Anterior cingulate cortex (tissue), 58 donors: ENCODE measurements at places on chromosomes 1 and 21.
A peak's percentile ranks its signal among the peaks of the same experiment; 100 is the strongest.

GRCh38 chr1:72122099-72122880, 160.0 kb downstream of the NEGR1 start:
- no peak for DNase-seq

GRCh38 chr1:3550511-3551289, 60.6 kb downstream of the MEGF6 start:
- DNase-seq = no peak

DNA sequence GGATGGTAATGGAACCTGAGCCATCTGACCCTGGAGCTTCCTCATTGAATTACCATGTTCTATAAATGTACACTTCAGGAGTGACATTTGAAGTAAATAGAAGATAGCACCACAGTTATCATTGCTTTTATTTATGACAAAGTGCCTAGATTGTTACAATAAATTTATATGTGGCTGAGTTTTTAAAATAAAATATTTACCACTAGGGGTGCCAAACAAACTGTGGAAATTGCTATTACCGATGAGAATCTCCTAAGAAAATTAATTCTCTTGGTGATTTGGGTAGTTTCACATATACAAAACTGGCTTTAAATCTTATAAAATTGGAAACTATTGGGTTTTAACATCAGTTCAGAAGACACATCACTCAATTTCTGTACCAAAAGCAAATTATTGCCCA, 1.4 kb upstream of the TNR start:
- DNase-seq = no peak

DNA sequence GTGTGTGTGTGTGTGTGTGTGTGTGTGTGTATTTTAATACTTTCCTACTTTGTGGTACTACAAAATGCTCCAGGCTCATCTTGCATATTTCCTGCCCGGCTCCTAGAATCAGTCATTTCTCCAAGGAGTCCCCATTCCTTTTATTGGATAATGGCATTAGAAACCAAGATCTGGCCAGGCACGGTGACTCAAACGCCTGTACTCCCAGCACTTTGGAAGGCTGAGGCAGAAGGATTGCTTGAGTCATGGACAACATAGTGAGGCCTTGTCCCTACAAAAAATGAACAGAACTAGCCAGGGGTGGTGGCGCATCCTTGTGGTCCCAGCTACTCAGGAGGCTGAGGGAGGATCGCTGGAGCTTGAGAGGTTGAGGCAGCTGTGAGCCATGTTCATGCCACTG, 20.3 kb downstream of the EPB41 start:
- DNase-seq = no peak

DNA sequence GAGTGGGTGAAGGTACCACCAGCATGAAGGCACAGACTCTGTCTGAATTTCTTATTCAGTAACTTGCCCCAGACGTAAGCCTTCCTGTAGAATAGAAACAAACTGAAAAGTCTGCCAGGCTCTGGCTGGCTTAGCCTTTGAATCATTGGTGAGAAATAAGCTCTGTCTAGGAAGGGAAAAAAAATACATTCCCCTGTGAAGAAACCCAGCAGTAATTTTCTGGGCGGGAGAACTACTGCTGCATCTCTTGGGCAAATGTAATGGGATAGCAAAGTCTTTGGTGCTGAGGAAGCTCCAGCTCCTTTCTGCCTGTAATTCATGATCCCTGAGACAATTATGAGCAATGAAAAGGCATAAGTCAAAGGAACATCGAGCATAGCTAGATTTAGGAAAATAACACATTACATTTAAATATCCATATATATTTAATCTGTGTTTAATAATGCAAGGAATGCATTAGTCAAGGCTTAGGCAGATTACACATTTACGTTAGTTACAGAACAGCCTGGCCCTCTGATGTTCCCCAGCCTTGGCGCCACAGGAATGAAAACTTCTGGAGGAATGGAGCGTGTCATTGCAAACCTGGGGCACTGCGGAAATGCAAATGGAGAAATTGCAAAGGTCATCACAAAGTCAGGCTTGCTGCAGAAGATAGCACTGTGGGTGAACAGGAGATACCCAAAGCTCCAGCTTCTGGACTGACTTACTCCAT, 216.3 kb upstream of the CAMK1G start:
- DNase-seq = no peak

- DNase-seq = no peak
These were observed 107.7 kb downstream of the KIAA0319L start for GRCh38 chr1:35449334-35450008.

DNA sequence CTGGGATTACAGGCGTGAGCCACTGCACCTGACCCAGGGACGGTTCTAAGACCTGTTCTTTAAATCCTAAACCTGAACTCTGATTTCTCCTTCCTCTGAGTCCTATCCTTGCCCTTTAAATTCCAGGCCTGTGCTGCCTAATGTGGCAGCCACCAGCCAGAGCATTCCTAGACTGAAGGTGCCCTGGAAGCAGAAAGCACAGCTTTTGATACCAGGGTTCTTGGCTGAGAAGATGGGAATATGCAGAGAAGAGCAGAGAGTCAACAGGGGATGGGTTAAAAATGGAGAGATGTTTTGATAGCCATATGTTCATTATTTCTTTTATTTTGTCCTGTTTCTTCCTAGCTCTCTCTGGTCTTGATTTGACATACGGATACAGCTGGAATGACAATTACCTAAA, 49.7 kb downstream of the RYR2 start:
- DNase-seq = no peak

- DNase-seq = no peak
These were observed 100.8 kb upstream of the SLC45A1 start for GRCh38 chr1:8217011-8217711.

- DNase-seq = peak; percentile 51
These were observed 94.7 kb downstream of the SIK1 start for GRCh38 chr21:43331962-43332828.

- DNase-seq = peak; percentile 16
These were observed 158.5 kb upstream of the LMO4 start for GRCh38 chr1:87170157-87170556.

- DNase-seq = no peak
These were observed 34.2 kb downstream of the AK5 start for GRCh38 chr1:77316006-77316405.

- DNase-seq = no peak
These were observed 21.3 kb upstream of the KCNQ4 start for GRCh38 chr1:40762144-40762923.

- peak; percentile 68 for DNase-seq
These were observed 1.4 kb downstream of the JUN start for GRCh38 chr1:58782178-58783089.

DNA sequence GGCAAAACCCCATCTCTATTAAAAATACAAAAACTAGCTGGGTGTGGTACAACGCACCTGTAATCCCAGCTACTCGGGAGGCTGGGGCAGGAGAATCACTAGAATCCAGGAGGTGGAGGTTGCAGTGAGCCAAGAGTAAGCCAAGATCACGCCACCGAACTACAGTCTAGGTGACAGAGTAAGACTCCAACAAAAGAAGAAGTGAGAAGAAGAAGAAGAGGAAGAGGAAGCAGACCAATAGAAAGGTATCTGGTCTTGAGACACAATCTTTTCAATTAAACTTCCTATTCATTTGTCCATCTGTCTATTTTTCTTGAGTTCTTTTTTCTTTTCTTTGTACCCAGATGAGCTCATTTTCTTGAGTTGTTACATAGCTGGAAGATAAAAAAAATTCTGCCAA, 55.7 kb upstream of the ACADM start:
- DNase-seq = no peak

- peak; percentile 40 for DNase-seq
These were observed 26.3 kb downstream of the ZBTB17 start for GRCh38 chr1:15949453-15950245.

GRCh38 chr1:118821801-118822200, 166.3 kb downstream of the TBX15 start:
- DNase-seq = no peak

- no peak for DNase-seq
These were observed 1478.8 kb downstream of the NCAM2 start for GRCh38 chr21:22476726-22477646.

- no peak for DNase-seq
These were observed 54.0 kb upstream of the CSF3R start for GRCh38 chr1:36536727-36537126.

DNA sequence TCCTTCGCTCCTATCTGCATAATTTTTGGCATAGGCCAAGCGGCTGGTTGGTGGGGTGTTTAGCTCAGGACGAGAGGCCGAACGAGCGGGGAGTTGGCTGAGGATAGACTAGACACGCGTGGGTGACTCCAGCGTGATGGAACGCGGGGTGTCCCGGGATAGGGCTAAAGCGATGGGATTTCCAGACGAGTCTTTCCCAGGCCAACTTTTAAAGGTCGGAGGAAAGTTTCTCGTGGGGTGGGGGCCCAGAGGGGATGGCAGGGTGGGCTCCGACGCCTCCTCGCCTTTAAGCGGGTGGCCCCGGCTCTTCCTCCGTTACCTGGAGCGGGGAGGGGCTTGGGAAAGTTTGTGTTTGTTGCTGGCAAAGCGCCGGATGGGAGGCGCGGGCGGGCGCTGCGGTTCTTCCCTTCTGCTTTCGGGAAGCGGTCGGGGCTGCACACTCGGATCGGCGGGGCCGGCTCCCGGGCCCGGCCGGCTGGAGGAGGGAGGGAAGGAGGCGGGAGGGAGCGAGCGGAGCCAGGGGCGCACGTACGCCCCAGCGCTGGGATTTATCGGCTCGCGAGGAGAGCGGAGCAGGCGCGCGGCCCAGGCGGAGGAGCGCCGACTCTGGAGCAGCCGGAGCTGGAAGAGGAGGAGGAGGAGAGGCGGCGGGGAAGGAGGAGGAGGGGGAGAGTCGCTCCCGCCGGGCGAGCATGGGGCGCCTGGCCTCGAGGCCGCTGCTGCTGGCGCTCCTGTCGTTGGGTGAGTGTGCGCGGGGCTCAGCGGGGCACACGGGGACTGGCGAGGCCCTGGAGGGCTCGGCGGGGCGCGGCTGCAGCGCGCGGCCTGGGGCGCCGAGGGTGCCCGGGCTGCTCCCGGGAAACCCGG, at the start of gene PTGFRN:
PTGFRN (plus strand) TSS at position 405 of the 867 bp plus-strand sequence; CDS start at position 693, 288 bp downstream.
- peak; percentile 62 for DNase-seq

- DNase-seq = no peak
These were observed 1.2 kb downstream of the VSIG8 start for GRCh38 chr1:159861218-159861617.

GRCh38 chr21:19392390-19392789, 988.8 kb upstream of the TMPRSS15 start:
- DNase-seq = no peak

GRCh38 chr1:159591981-159592380, 4.4 kb downstream of the APCS start:
- DNase-seq = no peak

- no peak for DNase-seq
These were observed 88.7 kb upstream of the GRIK1 start for GRCh38 chr21:30028537-30028936.

DNA sequence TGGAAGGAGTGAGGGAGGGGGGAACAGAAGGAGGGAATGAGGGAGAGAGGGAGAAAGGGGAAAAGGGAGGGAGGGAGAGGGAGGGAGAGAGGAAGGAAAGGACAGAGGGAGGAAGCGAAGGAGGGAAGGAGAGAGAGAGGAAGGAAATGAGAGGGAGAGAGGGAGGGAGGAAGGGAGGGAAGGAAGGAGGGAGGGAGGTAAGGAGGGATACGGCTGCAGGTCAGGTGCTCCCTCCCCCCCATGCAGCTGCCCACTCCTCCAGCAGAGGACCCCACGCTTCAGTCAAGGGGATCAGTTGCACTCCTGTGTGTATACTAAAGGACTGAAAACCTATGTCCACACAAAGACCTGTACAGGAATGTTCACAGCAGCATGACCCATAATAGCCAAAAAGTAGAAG, 54.8 kb downstream of the CLSTN1 start:
- DNase-seq = no peak

DNA sequence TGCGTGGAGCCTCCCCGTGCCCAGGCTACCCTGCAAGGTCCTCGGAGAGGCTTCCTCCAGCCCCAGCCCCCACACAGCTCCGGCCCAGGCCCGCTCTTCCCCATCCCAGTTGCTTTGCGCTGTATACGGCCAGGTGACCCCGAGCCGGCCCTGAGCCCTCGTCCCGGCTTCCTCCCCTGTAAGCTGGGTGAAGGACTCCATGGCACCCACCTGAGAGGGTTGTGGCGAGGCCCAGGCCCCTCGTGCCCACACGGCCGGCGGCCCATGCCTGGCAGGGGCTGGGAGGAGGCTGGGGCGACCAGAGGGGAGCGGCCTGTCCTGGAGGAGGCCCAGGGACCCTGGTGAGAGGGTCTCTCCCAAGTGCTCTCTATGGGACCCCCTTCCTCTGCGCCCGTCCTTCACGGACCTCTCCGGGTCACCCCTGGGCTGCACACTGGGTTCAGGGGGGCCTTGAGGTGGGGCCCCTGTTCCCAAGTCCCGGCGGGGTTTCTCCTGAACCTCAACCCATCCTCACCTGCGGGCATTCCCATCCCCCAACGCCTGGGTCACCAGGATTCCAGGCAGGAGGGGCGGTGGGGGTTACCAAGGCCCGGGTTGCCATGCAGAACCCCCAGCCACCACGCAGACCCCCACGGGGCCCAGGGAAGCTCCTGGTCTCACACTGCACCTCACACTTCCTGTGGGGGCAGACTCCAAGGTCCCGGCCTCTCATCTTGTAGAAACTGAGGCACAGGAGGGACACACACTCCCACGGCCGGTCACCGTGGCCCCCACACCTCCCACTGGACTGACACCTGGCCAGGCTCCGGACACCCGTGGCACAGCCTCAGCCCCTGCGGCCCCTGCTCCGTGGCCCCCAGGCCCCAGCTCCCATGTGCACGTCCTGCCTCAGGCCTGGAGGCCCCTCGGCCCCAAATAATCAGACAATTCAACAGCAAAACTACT, 25.2 kb downstream of the COL6A1 start:
- DNase-seq = no peak

- DNase-seq = no peak
These were observed 12.2 kb downstream of the SPATA46 start for GRCh38 chr1:162364498-162364897.

DNA sequence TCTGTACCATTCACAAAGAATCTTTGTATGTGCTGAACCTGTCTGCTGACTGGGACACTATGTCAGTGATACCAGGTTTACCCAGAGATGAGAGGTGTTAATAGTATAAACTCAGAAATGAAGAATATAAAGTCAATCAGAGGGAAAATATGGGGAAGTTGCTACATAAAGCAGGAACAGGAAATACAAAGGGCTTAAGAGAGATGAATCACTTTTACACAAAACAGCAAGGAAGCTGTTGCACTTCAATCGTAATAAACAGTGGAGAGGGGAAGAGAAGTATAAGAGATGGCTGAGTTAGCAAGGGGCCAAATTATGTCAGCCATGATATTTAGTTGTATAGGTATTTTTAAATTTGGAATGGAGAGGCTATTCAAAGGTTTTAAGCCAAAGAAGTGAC, 890.2 kb upstream of the NCAM2 start:
- no peak for DNase-seq

DNA sequence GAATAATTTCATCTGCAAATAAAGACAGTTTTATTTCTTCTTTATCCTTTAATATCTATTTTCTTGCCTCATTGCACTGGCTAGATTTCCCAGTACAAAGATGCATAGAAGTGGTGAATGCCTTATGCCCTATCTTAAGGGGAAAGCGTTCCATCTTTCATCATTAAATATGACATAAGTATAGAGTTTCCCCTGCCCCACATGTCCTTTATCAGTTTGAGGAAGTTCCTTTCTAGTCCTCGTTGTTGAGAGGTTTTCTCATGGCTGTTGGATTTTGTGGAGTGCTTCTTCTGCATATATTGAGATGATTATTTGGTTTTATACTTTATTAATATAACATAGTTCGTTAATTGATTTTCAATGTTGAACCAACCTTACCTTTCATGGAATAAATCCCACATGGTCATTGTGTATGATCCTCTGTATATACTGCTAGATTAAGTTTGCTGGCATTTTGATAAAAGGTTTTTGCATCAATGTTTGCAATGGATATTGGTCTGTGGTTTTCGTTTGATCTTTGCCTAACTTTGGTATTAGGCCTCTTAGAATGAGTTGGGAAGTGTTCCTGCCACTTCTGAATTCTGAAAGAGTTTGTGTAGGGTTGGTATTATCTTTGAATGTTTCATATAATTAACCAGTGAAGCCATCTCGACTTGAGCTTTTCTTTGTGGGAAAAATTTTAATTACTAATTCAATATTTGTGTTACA, 15.6 kb downstream of the PRKACB start:
- DNase-seq = no peak
